Liver (tissue), 10 donors: ENCODE measurements at places on chromosomes 1 and 21. TPM values are rescaled to one million over a fixed set of nuclear protein-coding genes. Genes with fewer than 3 reads are reported as not detected.

GRCh38 chr1:60895701-60896100, 186.7 kb upstream of the NFIA start:
- DNase-seq = no peak
- H3K27ac ChIP-seq = no peak overlapping the region
- no peaks in the 10 kb centered on the region for H3K36me3 ChIP-seq
- H3K27me3 ChIP-seq = no peaks in the 10 kb centered on the region

GRCh38 chr21:36065497-36066036, 4.3 kb upstream of the CBR1 start:
- H3K36me3 ChIP-seq = no peaks in the 10 kb centered on the region
- no peak overlapping the region for H3K4me3 ChIP-seq
- DNase-seq = no peak

GRCh38 chr21:36223451-36223850, 66.8 kb downstream of the DOP1B start:
- no peak for DNase-seq
- no peak overlapping the region for H3K27ac ChIP-seq
- no peaks in the 10 kb centered on the region for H3K4me1 ChIP-seq
- H3K4me3 ChIP-seq = no peak overlapping the region
- H3K36me3 ChIP-seq = peaks cover 26% of the 10 kb centered on the region

DNA sequence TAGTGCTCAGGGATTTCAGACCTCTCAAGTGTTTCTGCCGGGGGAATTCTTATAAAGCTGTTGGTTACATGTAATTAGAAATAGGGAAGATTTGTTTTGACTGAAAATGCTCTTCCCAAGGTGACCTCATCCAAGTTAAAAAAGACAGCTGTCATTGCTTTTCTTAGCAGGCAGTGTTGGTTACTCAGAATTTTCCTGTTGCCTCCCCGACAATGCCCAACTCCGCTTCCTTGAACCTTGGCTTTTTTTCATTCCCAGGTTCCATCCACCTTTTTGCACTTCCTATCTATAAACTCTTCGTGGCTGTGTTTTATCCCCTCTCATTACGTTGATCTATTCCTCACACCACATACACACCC, 825 bp upstream of the DPH5 start:
- no peaks in the 10 kb centered on the region for H3K36me3 ChIP-seq
- H3K4me1 ChIP-seq = peaks cover 4% of the 10 kb centered on the region
- peak overlapping the region; percentile 92 for H3K4me3 ChIP-seq
- H3K27ac ChIP-seq = peak overlapping the region; percentile 90
- no peaks in the 10 kb centered on the region for H3K27me3 ChIP-seq
- DNase-seq = no peak

GRCh38 chr1:205962821-205963221, 19.6 kb upstream of the SLC26A9 start:
- H3K27me3 ChIP-seq = no peaks in the 10 kb centered on the region
- no peak overlapping the region for H3K4me3 ChIP-seq
- DNase-seq = no peak
- no peaks in the 10 kb centered on the region for H3K36me3 ChIP-seq
- no peaks in the 10 kb centered on the region for H3K4me1 ChIP-seq

GRCh38 chr21:43703035-43703880, 15.7 kb upstream of the PDXK start:
- no peaks in the 10 kb centered on the region for H3K27me3 ChIP-seq
- no peak overlapping the region for H3K4me3 ChIP-seq
- no peaks in the 10 kb centered on the region for H3K36me3 ChIP-seq
- no peak overlapping the region for H3K27ac ChIP-seq
- DNase-seq = no peak
- H3K4me1 ChIP-seq = no peaks in the 10 kb centered on the region

DNA sequence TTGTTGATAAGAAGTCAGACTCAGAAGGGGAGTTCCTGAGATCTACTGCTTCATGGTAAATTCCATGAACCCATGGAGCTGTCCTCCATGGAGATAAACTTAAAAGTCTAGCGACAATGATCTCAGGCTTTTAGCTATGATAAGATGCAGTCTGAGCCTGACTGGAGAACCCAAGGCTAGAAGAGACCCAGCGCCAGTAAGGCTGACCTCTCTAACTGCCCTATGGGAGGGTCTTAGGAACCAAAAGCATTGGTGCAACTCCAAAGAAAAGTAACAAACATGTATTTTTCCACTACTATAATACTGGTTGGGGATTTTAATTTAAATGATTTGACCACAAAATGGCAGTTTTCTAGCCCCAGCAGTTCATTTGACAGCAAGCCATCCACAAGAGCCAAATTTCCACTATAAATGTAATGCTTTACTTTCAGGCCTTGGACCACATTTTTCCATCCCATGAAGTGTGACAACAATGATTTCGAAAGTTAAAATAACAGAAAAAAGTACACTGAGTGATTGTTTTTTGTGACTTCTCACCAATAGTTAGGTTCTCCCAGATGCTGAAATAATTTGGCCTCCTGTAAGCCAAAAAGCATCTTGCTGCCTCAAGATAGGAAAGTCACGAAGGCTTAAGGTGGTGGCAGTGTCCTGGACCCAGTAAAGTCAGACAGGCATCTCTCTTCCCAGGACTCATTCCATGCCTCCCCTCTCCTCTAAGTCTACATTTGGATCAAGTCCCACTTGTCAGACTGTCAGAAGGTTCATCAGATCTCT, 43.1 kb upstream of the EXOSC10 start:
- H3K36me3 ChIP-seq = peaks cover 26% of the 10 kb centered on the region
- no peak overlapping the region for H3K4me3 ChIP-seq
- no peak overlapping the region for H3K27ac ChIP-seq
- H3K4me1 ChIP-seq = no peaks in the 10 kb centered on the region
- DNase-seq = no peak

DNA sequence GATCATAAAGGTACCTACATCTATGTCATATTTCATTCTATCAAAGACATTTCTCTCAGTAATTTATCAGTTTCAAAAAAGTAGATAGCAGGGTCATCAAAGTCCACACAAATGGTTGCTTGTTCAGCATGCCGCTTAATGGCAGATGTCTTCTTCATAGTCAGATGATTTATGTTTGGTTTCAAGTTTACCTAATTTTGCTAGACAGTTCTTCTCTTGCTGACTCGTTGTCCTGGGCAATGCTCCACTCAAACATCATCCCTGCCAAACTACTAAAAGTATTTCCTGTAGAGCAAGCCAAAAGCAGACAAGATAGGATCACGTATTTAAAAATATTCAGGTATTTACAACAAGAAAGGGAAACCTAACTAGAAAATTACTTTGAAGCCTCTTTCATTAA, 13.6 kb downstream of the NUP210L start:
- H3K27ac ChIP-seq = no peak overlapping the region
- no peak for DNase-seq
- no peak overlapping the region for H3K4me3 ChIP-seq
- no peaks in the 10 kb centered on the region for H3K27me3 ChIP-seq
- no peaks in the 10 kb centered on the region for H3K36me3 ChIP-seq

GRCh38 chr1:159598196-159598595, 10.6 kb downstream of the APCS start:
- peak overlapping the region; percentile 43 for H3K27ac ChIP-seq
- H3K4me1 ChIP-seq = no peaks in the 10 kb centered on the region
- no peak overlapping the region for H3K4me3 ChIP-seq
- peaks cover 5% of the 10 kb centered on the region for H3K36me3 ChIP-seq

DNA sequence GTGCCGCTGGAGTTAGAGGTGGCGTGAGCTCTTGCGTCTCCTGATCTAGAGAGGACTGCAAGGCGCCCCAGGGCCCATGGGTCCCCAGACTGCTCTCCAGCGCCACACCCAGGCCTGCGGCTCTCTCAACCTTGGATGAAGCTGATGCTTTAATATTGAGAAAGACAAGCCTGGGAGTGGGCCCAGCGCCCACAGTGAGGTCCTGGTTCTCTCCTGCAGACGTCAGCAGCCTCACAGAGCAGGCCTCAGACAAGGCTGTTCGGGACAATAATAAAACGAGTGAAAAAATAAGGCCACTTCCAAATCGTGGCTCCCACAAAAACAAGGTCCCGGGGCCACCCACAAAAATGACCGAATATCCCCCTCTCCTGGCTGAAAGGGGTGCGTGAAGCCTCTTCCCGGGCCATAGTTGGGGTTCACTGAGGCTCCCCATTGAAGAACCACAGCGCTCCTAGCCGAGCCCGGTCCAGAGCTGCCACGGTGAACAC, 6.0 kb upstream of the DNMT3L start:
- no peak overlapping the region for H3K27ac ChIP-seq
- H3K4me1 ChIP-seq = no peaks in the 10 kb centered on the region
- H3K27me3 ChIP-seq = no peaks in the 10 kb centered on the region
- no peak overlapping the region for H3K4me3 ChIP-seq
- DNase-seq = no peak

DNA sequence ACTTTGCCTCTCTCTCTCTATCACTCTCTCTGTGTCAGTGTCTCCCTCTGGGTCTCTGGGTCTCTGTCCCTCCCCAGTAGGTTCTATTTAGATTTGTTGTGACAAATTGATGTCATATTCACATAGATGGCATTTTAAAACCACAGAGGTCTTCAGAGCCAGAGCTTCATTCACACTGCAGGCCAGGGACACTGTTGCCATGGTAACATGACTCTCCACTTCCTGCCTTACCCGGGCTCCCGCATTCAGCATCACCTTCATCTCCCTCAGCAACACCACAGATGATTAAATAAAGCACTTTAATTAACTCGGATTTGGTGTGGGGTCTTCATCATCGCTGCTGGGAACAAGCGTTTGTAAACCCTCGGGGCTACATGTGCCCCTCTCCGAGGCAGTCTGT, 132.6 kb downstream of the ETS2 start:
- no peaks in the 10 kb centered on the region for H3K36me3 ChIP-seq
- no peak overlapping the region for H3K4me3 ChIP-seq
- no peak for DNase-seq
- H3K4me1 ChIP-seq = no peaks in the 10 kb centered on the region

DNA sequence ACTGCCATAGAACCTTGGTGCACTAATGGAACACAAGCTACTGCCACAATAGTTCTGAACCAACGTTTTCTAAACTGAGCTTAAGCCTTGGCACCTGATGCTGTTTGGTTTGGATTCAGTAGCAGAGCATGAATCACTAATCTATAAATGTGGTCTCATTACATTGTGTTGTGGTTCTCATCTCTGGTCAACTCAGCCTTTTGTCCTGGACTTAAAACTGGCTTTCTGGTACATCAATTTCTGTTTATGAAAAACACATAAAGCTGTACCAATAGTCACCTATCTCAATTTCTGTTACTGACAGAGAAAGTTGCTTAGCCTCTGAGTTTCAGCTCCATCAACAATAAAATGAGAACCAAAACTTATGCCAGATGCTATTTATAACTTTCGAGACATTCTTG, 197.5 kb upstream of the KIAA0040 start:
- H3K36me3 ChIP-seq = no peaks in the 10 kb centered on the region
- DNase-seq = no peak
- H3K4me3 ChIP-seq = no peak overlapping the region
- H3K27ac ChIP-seq = no peak overlapping the region

DNA sequence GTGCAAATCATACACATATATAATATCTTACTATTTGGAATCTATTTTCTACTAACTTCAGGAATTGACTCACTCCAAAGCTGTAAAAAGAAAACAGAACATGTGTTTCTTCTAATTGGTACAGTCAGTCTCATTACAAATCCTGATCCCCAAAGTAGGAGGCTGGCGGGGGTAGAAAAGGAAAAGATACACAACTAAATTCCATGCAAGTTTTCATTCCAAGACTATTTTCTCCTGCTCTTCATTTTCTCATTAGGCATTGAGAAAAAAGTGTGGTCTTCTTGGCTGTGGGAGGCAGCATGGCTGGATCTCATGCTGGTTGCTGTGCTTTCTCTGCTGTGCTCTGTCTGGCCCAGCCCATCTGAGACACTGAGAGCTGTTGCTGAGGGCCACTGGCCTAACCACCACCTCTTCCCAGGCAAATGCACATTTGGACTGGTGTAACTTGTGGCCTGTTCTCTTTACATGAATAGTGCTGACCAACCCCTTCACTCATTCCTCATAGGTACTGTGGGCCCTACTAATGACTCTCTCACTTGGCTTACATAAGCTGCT, 1107.5 kb upstream of the B3GALT2 start:
- no peaks in the 10 kb centered on the region for H3K27me3 ChIP-seq
- no peaks in the 10 kb centered on the region for H3K36me3 ChIP-seq
- no peak overlapping the region for H3K4me3 ChIP-seq
- no peaks in the 10 kb centered on the region for H3K4me1 ChIP-seq
- no peak for DNase-seq

- no peak overlapping the region for H3K4me3 ChIP-seq
- no peak for DNase-seq
- peaks cover 5% of the 10 kb centered on the region for H3K4me1 ChIP-seq
- H3K27ac ChIP-seq = no peak overlapping the region
- H3K36me3 ChIP-seq = no peaks in the 10 kb centered on the region
- no peaks in the 10 kb centered on the region for H3K27me3 ChIP-seq
Observed at GRCh38 chr21:38303300-38303699, 46.5 kb downstream of the KCNJ15 start.

- no peaks in the 10 kb centered on the region for H3K27me3 ChIP-seq
- H3K4me1 ChIP-seq = no peaks in the 10 kb centered on the region
- H3K4me3 ChIP-seq = no peak overlapping the region
- DNase-seq = no peak
Observed at GRCh38 chr1:182183606-182184005, 122.1 kb upstream of the ZNF648 start.

DNA sequence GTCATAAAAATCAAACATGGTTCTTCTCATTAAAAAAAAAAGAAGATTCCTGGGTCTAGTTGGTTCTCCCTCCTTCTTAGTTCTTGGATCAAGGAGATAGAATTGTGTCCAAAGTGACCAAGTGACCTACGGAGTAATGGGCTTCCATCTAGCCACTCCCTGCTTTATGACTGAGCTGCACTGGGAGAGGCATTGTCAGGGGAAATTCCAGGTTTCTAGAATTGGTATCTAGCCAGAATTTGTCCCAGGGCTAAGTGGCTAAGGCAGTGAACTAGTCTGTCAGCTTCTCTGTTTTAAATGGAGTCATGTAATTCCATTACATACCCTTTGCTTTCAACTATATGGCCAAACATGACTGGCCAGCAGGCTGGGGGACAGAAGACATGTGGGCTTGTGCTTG, 40.1 kb upstream of the ERG start:
- no peaks in the 10 kb centered on the region for H3K27me3 ChIP-seq
- no peak for DNase-seq
- no peaks in the 10 kb centered on the region for H3K4me1 ChIP-seq
- no peak overlapping the region for H3K4me3 ChIP-seq
- no peak overlapping the region for H3K27ac ChIP-seq

GRCh38 chr21:35373998-35374397, 324.9 kb upstream of the RUNX1 start:
- no peak overlapping the region for H3K4me3 ChIP-seq
- H3K27ac ChIP-seq = no peak overlapping the region
- H3K27me3 ChIP-seq = peaks cover under 1% of the 10 kb centered on the region

GRCh38 chr1:113630340-113631327, 128.7 kb downstream of the PHTF1 start:
- H3K36me3 ChIP-seq = no peaks in the 10 kb centered on the region
- H3K27ac ChIP-seq = no peak overlapping the region
- no peak for DNase-seq
- no peak overlapping the region for H3K4me3 ChIP-seq
- H3K27me3 ChIP-seq = no peaks in the 10 kb centered on the region

The DTL gene
- 0.17 TPM for total RNA-seq

The C1orf52 gene
- total RNA-seq = 6.1 TPM

The DPT gene
- total RNA-seq = 4.6 TPM

The NUAK2 gene
- 1.3 TPM for total RNA-seq

The ADAMTS5 gene
- total RNA-seq = 0.92 TPM

The CEP104 gene
- total RNA-seq = 9.1 TPM
